ENCODE measurements at places on chromosomes 3 and 15.

- no peak for DNase-seq
Measured at GRCh38 chr3:54366839-54367238, 244.5 kb downstream of the CACNA2D3 start.

- no peak for DNase-seq
Measured at GRCh38 chr15:55237219-55238130, 40.7 kb upstream of the RSL24D1 start.

DNA sequence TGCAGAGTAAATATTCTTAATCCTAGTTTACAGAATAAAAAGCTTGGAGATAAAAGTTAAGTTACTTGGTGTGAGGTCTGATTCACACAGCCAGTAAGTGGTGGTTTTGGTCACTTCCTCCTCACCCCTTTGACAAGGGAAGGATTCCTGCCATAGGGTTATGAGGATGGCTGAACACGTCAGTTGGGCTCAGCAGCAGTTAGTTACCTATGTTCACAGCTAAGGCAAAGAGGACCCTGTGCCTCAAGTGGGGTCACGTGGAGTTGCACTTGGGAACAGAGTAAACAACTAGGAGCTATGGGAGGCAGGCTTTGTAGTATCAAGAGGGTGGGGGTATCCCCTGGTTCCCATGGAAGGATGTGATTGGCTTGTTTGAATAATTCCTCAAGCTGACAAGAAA lies 232.2 kb downstream of the UBE2E2 start:
- no peak for DNase-seq

DNA sequence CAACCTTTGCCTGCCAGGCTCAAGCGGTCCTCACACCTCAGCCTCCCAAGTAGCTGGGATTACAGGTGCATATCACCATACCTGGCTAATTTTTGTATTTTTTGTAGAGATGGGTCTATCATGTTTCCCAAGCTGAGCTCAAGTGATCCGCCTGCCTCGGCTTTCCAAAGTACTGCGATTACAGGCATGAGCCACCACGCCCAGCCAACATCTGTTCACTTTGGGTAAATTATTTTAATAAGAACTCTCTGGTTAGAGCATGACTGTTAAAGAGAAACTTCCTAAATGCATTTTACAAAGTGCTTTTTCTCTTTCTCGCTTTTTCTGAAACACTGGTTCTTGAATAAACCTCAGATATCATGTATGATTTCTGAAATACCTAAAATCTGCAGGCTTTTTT lies 172.5 kb downstream of the PTPRG start:
- DNase-seq: no peak

DNA sequence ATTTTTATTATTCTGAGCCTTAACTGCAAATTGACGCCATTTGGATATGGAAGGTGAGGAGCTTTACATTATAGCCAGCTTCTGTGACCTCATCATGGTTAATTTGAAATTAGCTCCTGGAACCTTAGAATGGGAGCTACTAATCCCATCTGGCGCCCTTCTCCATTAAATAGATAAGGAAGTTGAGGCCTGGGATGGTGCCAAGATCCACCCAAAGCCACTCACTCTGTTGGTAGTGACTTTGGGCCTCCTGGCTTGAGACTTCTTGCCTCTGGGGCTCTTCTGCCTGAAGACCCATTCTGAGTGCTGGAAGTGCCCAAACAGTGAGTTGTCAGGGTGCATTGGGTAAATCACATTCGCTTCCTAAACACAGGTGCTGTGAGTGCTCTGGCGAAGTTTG lies 12.0 kb upstream of the HMCES start:
- DNase-seq: no peak

GRCh38 chr15:83205725-83206324 lies 1.8 kb downstream of the HDGFL3 start:
- DNase-seq: peak; percentile 67

DNA sequence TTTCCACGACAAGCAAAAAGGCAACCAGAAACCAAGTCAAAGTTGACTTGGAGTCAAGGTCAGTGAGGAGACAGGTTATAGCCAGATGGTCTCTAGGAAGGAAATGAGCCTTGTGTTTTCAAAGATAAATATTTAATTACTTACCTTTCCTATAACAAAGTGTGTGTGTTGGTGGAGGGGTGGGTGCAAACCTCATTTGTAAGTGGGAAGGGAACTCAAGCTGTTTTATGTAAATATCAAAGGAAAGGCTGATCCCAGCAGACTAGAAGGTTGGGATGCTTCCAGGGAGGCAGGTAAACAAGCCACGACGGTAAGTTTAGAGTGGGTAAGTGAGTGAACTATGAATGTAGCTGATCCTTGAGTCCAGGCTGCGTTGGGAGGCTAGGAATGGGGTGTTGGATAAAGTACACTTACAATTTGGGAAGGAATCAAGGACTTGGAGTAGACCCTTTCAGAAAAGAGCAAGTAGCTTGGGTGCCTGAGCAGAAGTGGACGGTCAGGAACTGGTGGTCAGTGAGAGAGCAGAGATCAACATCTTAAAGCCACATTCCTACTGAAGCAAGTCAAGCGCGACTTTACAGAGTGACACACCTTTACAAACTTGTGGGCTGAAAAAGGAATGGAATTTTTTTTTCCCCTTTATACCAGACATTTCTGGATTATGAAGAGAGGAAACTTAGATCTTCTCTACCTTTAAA lies 82.0 kb upstream of the TBL1XR1 start:
- no peak for DNase-seq
